ENCODE measurements at places on chromosomes 7 and 10.

DNA sequence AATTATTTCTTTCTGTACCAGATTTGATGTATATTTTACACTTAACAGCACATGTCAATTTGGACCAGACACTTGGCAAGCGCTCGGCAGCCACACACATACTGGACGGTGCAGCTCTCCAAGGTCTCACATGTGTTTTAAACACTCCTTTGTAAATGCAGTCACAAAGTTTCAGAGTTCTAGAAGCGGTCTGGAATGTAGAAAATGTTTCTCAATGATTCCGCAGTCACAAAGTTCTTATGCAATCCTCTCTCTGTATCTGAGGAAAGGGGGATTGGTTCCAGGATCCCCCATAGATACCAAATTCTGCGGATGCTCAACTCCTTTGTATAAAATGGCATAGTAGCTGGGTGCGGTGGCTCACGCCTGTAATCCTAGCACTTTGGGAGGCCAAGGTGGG is 253.0 kb upstream of the GRB10 start:
- DNase-seq, result no peak

DNA sequence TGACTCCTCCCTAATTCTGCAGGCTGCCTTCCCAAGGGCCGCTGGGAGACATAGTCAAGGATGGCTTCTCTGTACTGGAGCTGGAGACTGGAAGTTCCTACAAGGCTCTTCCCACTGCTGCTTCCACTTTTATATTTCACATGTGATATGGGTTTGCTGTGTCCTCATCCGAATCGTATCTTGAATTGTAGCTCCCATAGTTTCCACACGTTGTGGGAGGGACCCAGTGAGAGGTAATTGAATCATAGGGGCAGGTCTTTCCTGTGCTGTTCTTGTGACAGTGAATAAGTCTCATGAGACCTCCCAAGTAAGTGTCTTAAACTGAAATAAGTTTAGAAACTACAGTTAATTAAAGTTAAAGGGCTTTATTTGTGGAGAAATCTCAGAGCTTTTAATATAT is 47.0 kb upstream of the BICC1 start:
- DNase-seq, result no peak

GRCh38 chr7:128110641-128111364 is 79.6 kb upstream of the LRRC4 start:
- DNase-seq, result no peak

- DNase-seq, result peak; percentile 49
These were observed 103.9 kb downstream of the CUBN start for GRCh38 chr10:17025444-17026295.

- no peak for DNase-seq
These were observed 361 bp upstream of the PLXDC2 start for GRCh38 chr10:19815731-19816410.

DNA sequence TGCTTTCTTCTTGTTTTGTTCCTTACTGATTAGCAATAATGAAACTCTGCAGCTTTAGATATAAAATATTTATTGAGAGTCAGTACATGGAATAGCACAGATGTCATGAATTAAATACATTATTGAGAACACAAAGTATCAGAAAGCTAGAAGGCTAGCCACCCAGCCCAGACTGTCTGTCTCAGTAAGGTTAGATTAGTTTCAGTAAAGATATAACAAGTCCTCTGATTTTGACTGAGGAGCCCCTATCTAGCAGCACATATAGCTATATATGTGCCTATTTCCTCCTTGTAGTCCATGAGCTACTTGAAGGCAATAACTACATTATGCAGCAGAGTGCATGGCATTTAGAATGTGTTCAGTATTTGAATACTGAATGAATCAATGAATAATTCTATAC is 81.3 kb downstream of the NRCAM start:
- no peak for DNase-seq

- no peak for DNase-seq
These were observed 82.7 kb downstream of the PLCE1 start for GRCh38 chr10:94076325-94076841.

DNA sequence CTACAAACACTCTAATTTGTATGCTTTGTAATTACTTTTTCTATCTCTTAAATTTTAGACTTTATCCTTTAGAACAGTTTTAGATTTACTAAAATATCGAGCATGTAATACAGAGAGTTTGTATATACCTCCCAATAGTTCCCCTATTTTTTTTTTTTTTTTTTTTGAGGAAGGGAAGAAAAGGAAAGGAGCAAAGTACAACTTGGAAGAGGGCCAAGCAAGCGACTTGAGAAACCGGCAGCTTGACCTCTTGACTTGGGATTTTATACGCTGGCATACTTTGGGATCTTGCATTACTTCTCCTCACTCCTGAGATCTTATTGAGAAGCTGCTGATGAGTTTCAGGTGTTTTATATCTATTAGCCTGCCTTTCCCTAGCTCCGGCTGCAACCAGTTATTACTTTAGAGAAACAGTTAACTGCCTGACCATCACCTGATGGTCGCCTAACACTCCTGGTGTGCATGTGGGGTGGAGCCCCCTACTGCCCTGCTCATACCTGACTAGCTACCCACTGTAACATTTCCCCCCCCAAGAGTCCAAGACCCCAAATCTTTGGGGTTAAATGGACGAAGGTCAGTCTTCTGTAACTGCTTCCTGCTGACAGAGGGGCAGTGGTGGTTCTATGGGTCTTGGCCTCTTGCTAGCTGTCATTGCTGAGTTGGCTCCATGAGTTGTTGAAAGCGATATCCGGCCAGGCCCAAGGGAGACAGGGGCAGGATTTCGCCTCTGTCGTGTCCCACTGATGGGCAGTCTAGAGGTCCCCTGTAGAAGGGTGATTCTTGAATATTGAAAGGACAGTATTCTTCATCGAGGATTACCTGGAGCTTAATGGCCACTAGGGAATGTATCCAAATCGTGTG is 28.5 kb downstream of the MKLN1 start:
- no peak for DNase-seq

- DNase-seq, result no peak
These were observed 50.5 kb downstream of the PITRM1 start for GRCh38 chr10:3122034-3122433.

DNA sequence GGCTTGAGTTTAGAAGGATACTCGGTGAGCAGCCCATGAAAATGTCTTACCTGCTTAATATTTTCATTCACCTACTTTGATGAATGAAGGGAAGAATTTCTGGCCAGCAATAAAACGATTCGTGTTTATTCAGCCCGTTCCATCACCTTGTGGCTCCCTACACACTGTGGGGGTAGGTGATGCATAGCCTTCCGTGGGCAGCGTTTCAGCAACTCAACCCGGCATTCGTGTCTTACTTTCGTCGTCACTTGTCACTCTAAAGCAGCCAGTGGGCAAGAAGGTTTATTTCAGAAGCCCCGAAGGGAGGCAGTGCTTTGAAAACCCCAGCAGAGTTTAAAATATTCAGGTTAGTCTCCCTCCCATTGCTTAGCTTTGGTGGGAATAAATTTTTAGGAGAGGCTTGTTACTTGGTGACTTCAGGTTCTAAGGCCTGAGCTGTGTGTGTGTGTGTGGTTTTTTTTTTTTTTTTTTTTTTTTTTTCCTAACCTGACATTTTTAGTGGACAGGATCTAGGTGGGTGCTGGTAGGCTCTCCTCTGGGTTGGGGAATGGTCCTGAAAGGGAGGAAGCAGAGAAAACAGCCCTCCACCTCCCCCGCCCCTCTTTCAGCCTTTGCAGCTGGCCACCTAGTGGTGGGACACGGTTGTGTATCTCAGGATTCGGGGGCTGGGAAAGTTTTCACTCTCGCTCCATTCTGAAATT is 1.8 kb downstream of the GRK5 start:
- peak; percentile 79 for DNase-seq

GRCh38 chr10:31635009-31635408 is 293.6 kb downstream of the ARHGAP12 start:
- DNase-seq, result no peak

- no peak for DNase-seq
These were observed 74.5 kb downstream of the BMPER start for GRCh38 chr7:33979807-33980355.

DNA sequence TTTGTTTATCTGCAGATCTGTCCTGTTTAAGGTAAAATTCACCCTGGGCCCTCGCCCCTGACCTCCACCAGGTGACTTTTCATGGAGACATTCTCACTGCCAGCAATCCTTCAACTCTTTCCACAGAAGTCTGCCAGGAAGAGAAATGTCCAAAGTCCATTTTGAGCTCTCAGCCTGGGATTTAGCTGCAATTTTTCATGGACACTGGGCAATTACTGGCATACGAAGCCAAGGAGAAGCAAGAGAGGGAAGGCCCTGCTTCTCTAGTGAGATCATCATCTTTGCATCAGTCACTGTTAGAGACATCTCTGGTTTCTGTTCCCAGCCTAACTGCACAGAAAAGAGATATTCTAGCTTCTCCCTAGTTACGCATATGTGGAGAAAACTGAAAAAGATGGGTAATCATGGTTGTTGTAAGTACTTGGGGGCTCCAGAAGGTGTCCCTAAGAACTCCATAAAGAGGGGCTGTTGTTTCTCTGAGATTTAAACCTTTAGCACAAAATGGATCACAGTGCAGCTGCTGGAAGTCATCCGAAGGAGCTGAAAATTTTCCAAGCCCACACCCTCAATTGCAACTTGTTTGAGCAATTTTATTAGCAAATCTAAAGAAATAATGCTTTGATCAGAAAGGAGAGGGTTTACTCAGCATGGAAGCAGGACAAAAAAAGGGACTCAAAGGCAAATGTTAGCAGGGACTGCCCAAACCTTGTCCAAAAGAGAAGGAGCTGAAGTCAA is 168.9 kb downstream of the SNX10 start:
- DNase-seq, result no peak

GRCh38 chr10:33623669-33624068 is 289.2 kb upstream of the NRP1 start:
- DNase-seq, result no peak

- no peak for DNase-seq
These were observed 120.1 kb downstream of the ARHGAP12 start for GRCh38 chr10:31808258-31809218.

DNA sequence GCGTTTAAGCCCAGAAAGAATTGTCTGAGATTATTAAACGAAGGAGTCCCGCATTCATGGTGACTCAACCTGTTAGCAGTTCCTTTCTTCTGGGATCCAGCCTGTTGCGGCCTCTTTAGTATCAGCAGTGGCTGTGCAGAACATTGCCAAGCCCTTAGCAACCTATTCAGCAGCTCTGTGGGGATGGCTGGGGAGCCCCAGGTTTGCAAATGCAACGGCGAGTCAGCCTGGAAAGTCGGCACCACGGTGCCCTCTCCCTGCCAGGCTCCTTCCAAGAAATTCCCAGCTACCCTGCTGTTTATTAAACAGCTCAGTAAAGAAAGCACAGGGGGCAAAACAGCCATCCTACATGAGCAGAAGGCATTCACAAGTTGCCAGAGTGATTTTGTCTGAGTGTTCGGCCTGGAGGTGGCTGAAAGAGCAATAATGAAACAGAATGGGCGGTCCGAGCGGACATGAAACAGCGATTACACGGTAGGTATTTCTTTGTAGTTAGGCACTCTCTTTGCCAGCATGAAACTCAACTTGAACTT is 198.3 kb downstream of the BAMBI start:
- no peak for DNase-seq

- DNase-seq, result no peak
These were observed 6.1 kb downstream of the ECD start for GRCh38 chr10:73161662-73162061.

DNA sequence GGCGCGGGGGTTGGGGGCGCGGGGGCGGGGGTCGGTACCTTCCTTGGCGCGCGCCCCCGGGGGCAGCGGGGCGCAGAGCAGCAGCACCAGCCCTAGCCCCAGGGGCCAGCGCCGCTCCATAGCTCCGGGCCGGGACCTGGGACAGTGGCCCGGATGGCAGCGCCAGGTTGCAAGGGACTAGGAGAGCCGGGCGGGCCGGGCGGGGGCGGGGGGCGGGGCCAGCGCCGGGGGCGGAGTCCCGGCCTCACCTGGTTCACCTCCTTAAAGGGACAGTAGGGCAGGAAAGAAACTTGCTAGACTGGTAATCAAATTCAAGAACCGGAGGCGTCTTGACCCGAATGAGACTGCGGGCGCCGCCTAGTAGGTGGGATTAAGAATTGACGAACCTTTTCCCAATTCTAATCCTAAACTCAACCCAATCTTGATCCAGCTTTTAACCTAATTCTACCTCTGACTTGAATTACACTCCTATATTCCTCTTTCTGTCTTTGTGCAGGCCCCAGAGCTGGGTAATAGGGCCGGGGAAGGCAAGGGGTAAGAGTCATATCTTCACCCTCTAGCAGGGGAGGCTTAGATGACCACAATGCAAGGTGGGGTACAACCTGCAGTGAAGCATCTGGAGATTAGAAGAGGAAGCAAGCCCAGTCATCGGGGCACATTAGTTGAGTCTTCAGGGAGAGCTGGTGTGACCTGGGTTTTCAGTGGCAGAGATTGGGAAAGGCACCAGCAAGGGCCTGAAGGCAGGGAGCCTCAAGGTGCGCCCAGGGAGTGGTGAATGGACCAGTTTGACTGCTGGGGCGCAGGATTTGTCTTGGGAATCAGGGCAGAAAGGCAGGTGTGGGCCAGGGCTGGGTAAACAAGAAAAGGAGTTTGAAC is at the start of gene EPHA1:
EPHA1 (minus strand) TSS at position 171 of the 876 bp plus-strand sequence; CDS start at position 120, 51 bp downstream.
- peak; percentile 49 for DNase-seq

DNA sequence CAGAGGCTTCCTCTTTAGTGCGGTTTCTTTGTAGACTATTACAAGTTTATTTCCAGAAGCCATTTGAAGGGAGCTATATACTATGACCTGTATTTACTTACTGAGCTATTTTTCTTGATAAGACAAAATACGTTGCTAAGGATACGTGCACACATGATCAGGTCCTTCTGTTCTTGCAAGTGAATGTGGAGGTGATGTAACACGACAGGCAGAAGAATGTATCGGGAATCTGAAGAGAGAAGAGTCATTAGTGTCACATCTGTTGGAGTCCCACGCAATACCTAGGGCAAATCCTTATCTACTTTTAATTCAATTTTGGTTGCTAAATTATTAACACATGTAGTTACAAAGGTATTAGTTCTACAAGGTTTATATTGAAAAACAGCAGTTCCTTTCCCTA is 284.6 kb upstream of the IMMP2L start:
- no peak for DNase-seq

- DNase-seq, result no peak
These were observed 208.3 kb upstream of the KMT2E start for GRCh38 chr7:104805449-104806317.

DNA sequence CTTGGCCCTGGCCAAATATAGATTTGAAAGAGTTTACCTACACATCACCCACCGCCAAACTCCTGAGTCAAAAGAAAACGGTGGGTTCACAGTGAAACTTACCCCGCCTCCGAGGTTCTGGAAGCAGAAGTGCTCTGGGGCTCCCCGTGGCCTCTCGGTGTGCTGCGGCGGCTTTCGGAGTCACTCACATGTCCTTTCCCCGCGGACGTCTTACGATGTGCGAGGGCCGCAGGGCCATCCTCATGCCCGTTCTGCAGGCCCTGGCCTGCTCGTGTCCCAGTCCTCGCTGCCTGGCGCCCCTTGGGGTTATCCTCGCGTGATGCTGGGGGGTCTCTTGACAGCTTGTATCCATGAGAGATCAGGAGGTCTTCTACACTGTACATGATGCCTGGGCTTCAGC is 12.0 kb downstream of the JCAD start:
- no peak for DNase-seq

DNA sequence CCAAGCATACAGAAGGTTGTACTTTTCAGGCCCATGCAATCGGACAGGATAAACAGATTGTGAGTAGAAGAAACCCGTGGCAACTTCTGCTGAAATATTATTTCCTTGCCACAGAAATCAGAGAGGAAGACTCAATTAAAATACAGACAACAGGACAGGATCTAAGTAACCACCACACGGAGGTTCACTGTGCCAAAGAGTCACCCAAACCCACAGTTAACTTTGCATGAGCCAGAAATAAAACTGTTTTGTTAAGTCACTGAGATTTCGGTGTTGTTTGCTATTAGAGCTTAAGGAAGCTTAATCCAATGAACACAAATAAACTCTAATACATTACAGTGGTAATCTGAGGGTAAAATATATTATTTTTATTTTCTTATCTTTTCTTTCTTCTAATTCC is 14.0 kb downstream of the PNPLA8 start:
- DNase-seq, result no peak

- no peak for DNase-seq
These were observed 384.9 kb downstream of the PLXNA4 start for GRCh38 chr7:132191418-132191817.
